Stomach (tissue), 19 donors: ENCODE measurements at places on chromosomes 12 and 14. TPM values are rescaled to one million over a fixed set of nuclear protein-coding genes. Genes with fewer than 3 reads are reported as not detected.
A peak's percentile ranks its signal among the peaks of the same experiment; 100 is the strongest.

The ZBTB39 gene
- polyA plus RNA-seq, result 1.4 TPM

The ENDOU gene
- 7.6 TPM for polyA plus RNA-seq

The OTOGL gene
- 0.70 TPM for polyA plus RNA-seq

The GABARAPL1 gene
- polyA plus RNA-seq, result 126 TPM

The KRT3 gene
- not detected for polyA plus RNA-seq

- peak; percentile 31 for DNase-seq
Observed at GRCh38 chr12:66739940-66740651, 61.2 kb upstream of the GRIP1 start.

DNA sequence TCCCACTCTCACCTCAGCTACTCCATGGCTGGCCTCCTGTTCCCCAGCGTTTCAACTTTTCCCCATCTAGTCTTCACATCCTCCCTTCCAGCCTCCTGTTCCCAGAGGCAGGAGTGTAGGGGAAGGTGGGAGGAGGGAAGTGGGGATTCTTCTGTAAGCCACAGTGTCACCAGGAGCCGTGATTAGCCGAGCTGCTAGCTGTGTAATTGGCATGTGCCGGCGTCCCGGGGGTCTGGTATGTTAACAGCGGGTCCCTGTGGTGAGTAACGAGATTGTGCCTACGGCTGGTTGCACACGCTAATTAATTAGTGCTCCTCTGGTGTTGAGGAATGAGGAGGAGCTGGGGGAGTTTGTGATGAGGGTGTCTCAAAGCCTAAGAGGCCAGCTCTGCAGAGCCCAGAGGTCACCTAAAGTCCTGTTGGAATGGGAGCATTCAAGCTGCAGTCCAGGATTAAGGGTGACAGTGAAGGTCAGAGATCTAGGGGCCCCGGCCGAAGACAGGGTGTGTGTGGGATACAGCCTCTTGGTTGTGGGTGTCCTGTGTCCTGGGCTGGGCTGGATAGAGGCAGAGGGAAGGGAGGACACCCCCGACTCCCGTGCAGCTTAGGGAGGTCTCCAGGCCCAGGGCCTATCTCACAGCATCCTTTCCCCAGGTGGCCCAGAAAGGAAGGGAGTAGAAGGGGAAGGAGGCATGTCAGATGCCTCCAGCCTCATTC, 10.0 kb upstream of the CALCOCO1 start:
- DNase-seq, result no peak

DNA sequence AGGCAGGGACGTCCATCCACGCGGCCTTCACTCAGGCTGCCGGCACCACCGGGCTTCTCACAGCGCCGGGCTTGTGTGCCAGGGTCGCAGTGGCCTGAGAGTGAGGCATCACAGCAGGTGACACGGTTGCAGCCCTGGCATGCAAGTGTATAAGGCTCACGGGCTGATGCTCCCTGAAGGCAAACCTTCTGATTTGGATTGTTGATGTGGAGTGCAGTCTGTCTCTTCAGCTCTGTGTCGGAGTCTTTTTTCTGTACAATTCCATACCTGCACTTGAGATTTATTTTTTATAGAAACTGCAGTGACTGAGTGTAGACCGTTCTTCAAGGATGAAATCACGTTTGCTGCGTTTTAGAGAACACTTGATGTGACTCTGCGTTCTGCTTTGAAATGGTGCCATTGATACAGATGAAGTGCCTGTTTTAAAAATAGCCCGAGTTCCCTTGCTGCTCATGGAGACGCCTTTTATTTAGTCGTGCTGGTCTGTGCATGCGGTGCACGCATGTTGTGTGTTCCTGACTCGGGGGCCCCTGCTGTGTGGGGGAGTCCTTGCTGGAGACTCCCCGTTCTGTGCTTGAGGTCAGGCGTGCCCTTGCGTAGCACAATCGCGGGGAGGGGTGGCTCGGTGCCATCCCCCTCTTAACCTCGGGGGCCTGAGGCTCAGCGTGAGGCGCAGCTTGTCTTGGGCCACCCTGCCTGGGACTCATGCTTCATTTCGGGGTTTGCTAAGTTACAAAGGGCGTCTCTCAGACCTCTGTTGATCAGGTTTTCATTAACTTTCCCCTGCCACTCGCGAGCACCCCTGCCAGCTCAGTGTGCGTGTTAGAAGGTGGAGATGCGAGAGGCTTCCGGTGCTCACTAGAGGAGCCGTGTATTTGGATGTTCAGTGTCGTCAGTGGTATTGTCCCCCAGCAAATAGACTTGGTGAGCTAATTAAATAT, 21.6 kb upstream of the AMN start:
- no peak for DNase-seq

DNA sequence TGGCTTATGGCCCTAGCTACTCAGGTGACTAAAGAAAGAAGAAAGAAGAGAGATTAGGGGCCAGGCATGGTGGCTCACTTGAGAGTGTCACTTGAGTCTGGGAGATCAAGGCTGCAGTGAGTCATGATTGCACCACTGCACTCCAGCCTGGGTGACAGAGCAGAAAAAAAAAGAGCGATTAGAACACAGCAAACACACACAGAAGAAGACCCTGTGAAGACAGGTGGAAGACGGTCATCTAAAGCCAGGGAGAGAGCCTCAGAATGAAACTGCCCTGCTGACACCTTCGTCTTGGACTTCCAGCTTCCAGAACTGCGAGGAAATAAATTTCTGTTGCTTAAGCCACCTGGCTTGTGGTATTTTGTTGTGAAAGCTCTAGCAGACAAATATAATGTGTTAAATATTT, 17.5 kb upstream of the PPP1CC start:
- no peak for DNase-seq

GRCh38 chr14:52400846-52401245, 86.7 kb downstream of the PTGER2 start:
- peak; percentile 34 for DNase-seq

DNA sequence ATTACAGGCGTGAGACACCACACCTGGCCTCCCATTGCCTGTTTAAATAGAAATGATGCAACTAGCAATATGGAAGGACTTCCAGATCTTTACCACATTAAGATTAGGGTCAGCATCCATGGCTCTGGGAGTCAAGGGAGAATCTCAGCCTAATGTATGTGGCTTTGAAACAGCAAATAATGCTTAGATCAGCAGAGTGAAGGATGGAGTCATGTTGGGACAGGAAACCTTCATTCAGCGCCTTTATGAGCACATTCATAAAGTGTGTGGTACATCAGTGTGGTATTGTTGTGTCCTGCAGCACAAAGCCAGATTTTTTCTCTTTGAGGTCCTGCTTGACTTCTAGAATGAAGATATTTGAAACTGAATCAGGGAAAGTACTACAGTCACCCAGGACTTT, 15.3 kb upstream of the SPSB2 start:
- DNase-seq, result no peak

DNA sequence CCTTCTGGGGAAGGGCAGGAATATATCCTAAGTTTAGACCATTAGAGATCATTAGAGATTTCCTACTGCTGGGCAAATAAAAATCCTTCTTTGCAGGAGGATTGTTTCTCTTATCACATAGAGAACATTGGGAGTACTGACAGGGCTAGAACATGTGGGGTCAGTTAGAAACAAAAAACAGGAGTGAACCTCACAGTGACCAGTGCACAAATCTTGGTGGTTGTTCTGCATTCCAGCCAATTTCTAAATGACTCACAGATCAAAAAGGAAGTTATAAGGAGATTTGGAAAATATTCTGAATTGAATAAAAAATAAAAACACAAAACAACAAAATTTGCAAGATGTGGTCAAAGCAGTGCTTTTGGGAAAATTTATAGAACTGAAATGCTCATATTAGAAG, 118.8 kb downstream of the LLPH start:
- no peak for DNase-seq

GRCh38 chr14:61372379-61372778, 51.0 kb downstream of the PRKCH start:
- no peak for DNase-seq

- DNase-seq, result no peak
Observed at GRCh38 chr12:68962877-68963855, 30.2 kb upstream of the CPM start.

DNA sequence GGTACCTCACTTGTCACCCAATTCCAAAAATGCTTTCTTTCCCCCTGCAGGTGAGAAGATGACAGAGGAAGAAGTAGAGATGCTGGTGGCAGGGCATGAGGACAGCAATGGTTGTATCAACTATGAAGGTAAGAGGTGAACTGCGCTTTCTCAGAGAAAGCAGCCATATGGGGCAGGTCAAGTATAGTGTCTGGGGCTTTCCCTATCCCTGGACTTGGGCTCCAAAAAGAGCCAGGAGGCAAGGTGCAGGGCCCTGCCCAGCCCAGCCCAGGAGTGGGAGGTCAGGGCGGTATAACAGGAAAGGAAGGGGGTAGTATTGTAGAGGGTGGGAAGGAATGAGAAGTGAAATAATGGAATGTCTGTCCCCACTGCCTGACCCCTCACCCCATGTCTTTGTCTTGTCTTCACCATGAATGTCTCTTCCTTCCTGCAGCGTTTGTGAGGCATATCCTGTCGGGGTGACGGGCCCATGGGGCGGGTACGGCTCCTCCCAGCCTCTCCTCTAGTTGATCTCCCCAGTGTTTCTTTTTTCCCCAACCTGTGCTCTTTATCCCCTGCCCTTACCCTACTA, 2.1 kb downstream of the MYL6 start:
- peak; percentile 63 for DNase-seq

DNA sequence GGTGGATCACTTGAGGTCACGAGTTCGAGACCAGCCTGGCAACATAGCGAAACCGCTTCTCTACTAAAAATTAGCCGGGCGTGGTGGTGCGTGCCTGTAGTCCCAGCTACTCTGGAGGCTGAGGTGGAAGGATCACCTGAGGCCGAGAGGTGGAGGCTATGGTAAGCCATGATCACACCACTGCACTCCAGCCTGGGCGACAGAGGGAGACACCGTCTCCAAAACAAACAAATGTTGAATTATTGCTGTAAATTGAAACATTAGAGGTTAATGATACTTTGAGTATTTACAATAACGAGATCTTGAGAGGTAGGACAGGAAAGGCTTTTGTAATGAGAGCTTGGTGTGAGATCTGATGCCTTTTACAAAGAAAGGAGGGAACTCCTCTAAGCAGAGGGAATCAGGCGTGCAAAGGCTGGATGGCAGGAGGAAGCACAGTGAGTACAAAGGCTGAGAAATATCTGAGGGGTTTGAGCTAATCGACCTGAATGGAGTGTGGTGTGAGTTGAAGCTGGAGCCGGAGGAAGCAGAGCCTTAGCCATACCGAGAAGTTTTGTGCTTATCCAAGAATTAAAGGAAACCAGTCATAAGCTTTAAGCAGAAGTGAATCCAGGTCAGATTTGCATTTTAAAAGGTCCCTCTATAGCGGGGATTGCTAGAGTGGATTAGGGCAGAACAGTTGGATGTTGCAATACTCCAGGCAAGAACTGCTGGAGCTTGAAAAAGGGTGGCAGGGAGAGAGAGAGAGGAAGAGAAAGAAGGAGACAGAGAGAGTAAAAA, 1.1 kb downstream of the RHNO1 start:
- DNase-seq, result no peak

- DNase-seq, result peak; percentile 65
Observed at GRCh38 chr14:100187247-100187833, 27.9 kb upstream of the DEGS2 start.
